ENCODE measurements at places on chromosomes 6 and 20.

DNA sequence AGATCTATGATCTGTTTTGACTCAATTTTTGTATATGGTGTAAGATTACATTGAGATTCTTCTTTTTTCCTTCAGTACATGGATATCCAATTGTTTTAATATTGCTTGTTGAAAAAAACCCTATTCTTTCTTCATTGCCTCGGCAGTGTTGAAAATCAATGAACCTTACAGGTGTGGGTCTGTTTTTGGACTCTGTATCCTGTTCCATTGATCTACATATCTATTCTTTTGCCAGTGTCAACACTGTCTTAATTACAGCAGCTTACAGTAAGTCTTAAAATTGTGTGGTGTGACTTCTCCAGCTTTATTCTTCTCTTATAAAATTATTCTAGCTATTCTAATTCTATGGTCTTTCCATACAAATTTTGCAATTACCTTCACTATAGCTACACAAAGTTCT is 81.8 kb upstream of the KCNK16 start:
- DNase-seq, result no peak

DNA sequence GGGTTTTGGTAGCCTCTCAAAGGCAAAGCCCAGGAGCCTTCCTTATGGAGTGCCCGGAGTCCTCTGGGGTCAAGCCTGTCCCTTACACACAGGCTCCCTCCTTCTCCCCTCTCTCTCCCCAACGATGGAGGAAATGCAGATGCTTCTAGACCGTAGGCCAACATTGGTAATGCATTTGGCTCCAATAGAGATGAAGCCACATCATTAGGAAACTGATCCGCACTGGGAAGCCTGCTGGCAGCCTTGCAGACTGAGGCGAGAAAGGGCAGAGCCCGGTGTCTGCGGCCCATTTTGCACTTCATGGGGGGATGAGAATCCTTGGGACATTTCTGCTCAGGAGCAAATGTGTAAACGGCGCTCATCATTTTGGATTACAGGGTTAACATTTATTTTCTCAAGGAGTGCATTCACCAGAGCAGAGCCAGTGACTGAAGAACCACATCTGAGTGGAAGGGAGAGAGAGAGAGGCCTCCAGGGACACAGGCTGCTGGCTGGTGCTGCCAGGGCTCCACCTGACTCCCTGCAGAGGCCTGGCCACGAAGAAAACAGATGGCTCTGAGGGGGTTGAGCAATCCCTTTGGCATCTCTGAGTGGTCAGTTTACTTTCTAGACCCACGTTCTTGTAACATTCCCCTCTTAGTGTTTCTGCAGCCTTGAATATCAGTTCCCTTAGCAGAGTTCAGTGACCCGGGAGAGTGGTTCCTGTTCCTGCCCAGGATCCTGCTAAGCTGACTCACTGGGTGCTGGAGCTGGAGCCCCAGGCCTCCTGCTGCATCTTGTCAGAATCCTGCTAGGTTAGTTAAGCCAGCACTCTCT is 4.4 kb upstream of the CST3 start:
- DNase-seq, result peak; percentile 41

- DNase-seq, result no peak
These were observed 9.1 kb downstream of the SNTA1 start for GRCh38 chr20:33434434-33434833.

DNA sequence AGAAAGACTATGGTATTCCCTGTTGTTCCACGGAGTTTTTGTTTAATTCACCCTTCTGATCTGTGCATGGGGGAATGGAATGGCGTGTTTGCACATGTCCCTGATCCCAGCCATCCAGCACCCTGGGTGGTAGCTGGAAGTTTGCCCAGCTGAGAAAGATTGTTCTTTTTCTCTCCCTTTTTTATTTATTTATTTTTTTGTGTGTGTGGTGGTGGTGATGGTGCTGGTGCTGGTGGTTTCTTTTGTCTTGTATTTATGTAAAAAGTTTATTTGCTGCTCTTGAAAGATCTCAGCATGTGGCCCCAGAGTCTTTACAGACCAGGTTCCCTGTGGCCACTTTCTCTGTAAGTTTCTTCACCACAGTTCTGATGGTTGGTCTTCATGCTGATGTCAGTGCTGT is 372.6 kb downstream of the UTRN start:
- no peak for DNase-seq

- peak; percentile 16 for DNase-seq
These were observed 89.8 kb upstream of the PRSS16 start for GRCh38 chr6:27157459-27158315.

GRCh38 chr6:35089935-35090505 is 51.1 kb downstream of the TCP11 start:
- DNase-seq, result no peak

DNA sequence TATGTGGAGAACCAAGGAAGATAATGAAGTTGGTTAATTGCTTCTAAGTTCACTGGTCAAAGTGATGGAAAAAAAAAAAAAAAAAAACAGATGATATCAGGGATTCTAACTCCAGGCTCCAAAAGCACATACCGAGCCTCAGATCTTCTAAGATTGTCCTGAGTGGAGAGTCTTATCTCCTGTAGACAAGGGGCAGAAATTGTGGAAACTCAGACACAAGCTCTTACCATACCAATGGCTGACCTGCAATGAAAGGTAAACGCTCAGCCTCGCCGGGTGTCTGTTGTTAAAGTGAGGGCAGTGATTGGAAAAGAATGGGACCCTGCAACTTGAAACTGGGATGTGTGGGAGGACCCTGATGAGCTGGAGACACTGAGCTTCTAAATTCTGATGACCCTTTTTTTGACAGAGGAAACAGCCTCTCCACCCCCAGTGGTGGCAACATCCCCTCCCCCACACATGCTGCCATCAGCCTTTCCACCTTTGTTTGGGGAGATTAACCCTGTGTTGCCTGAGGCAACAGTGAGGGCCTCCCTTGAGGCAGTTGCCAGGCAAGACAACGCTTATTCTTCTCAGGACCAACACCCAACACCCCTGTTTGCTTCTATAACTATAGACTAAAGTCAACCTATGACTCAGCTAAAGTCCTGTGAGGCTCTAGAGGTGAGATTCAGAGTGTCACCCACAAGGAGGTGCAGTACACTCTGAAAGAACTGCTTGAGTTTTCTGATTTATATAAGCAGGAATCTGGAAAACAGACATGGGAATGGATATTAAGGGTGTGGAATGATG is 154.0 kb downstream of the THBS2 start:
- DNase-seq, result no peak

DNA sequence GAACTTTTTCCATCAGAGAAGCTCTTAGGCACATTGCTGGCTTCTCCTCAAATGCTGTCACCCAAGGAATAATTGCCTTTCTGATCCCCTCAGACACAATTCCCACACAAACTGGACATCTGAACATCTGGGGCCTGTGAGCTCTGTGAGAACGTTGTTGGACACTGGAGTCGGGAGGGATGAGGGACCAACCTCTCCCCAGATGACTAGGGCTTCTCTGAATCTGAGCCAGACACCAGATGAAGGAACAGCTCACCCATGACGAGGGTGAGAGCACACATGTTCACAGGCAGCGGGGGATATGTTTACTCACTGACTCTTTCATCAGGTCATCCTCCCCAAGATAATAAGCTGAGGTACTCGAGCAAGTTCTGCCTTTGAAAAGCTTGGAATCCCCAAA is 283.9 kb upstream of the SUPT3H start:
- DNase-seq, result no peak

Measured in NCI-H524 (cell line).